ENCODE measurements at places on chromosomes 5 and 9.

GRCh38 chr9:106829666-106830408 is 33.1 kb upstream of the ZNF462 start:
- DNase-seq, result no peak

GRCh38 chr9:114163517-114163951 is 8.2 kb downstream of the COL27A1 start:
- DNase-seq, result no peak

DNA sequence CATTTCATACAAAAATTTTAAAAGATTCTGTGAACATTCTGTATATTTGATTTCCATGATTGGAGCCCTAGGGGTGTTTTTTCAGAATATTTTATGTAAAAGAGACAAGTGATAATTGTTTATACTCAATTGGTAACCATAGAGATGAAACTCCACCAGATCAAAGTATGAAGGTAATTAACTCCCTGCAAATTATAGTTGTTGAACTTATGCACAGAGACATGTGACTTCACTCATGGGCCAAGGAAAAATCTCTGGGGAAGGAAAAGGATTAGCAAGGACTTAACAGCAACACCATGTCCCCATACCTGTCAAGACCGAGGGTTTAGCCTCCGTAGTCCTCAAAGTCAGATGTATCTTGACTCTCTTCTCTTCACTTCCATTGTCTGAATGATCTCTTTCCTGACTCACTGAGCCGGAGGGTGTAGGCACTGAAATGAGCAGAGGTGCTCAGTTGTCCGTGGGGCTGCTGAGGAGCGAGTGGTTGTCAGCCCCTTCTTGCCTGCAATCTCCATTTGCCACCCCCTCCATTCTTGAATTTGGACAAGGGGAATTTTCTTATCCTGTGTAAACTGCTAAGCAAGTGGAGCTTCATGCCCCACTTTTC is 17.5 kb upstream of the CXCL14 start:
- DNase-seq, result no peak

DNA sequence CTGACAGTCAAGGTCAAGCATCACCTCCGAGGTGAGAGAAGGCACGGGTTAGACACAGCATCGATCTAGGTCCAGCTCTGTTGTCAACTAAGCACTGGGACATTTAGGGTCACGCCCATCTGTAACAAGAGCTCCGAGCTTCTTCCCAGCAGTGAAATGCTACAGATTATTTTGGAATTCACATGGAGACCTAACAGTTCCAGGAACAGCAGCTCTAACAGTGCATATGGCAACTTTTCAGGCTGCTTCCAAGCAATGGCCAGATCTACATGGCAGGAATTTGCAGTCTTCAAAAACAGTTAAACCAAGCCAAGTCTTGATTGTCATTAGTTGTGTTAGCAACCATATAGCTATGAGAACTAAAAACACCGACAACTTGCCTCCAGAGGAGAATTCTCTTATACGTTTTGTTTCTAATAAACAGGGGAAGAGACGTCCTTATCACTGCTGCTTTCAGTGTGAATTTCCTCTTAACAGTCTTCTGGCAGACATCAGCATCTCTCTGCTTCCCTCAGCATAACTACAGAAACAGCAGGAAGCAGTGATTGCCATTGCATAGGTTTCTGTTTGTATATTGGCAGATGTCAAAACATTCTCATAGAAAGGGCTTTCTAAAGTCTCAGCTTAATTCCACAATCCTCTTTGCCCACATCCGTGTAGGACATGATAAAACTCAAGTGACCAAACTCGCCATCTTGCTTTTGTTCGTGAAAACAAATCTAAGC is 242.1 kb upstream of the DAPK1 start:
- DNase-seq, result no peak

DNA sequence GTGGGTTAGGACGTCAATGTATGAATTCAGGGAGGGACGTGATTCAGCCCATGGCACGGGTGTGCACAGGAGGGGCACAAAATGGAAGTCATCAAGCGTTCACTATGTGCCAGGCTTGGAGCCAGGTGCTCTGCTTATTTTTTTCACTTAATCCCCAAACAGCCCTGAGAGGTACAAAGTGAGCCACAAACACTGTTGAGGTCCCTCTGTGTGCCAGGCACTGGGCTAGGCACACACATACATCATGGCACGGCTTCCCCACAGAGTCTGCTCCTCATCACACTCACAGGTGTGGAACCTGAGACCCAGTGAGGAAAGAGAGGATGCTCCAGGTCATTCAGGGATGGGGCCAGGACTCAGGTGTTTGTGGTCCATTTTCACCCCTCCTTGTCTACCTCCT is 68.1 kb downstream of the GALNT12 start:
- no peak for DNase-seq

GRCh38 chr5:65828022-65828896 is 98.1 kb upstream of the ERBIN start:
- no peak for DNase-seq

- DNase-seq, result no peak
These were observed 30.0 kb downstream of the ZNF366 start for GRCh38 chr5:72477176-72477575.

DNA sequence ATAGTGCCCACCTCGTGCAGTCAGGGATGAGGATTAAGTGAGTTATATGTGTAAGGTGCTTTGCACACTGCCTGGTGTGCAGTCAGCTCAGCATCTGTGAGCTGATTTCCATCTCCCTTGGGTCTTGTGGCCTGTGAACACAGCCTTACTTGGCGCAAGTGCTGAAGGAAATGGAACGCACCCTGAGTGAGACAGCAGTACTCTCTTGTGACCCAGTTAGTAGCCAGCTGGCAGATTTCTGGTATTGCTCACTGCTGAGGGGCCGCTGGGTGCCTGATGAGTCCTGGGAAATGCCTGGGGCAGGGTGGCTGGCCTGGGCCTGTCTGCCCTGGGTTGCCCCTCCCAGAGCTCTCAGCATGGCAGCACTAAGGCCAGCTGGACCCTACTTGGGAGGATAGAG is 90.9 kb upstream of the BOD1 start:
- DNase-seq, result no peak

DNA sequence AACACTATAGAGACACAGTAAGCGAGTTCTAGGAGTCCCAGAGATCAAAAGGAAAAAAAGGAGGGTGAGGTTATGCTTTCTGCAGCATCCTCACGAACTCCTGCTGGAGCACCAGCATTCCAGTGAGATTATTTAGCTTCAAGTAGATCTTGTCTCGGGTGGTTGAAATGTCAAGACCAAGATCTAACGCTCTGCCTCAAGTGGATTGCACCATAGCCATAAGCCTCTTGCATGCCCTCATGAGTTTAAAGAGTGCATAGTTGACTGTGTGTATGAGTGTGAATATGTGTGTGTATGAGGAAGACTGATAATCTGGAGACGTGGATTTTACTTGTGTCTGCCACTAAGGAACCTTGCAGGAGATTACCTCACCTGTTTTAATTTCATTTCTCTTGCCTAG is 335.3 kb upstream of the ADAMTSL1 start:
- DNase-seq, result no peak

DNA sequence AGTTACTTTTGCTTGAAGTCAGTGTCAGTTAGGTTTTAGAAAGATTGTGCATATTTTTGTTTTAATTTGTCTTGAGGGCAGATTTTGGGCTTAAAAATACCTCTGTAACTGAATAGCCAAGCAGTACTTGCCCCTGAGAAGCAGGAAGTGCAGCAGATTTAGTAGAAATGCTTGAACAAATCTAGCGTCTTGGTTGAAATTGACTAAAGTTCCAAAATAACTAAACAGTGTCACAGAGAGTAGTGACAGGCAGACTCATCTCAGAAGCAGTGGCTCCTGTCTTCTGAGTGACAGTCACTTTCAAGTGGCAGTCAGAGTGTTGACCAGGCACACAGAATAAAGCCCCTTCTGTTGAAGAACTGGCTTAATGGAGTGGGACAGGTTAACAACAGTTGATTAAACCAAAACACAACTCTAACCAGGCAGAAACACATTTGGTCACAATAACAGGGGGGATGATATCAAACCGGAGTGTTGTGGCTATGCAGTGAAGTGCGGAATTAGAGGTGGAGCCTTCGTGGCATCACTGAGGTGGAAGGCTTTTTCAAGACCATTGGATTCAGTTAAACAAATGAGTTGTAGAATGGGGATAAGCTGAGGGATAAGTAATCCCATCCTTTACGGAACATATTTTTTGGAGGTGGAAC is 29.1 kb downstream of the TRIO start:
- DNase-seq, result no peak

DNA sequence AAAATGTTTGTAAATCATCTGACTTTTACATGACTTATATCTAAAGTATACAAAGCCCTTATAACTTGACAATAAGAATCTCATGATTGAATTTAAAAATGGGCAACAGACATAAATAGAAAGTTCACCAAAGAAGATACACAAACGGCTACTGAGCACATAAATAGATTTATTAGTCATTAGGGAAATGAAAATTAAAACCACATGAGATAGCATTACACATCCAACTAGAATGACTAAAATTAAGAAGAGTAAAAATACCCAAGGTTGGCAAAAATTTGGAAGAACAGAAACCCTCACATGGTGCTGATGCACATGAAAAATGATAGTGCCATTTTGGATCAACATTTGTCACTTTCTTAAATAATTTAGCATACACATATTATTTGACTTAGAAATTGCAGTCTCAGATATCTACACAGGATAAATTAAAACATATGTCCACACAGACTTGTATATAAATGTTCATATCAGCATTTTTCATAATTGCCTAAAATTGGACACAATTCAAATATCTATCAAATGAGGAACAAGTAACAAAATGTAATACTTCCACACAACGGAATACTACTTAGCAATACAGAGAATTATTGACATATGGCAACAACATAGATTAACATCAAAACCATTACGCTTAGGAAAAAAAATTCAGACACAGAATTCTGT is 359.1 kb upstream of the DAB2 start:
- DNase-seq, result no peak

- DNase-seq, result no peak
These were observed 28.2 kb downstream of the DBH start for GRCh38 chr9:133664173-133665050.

GRCh38 chr5:134446938-134447337 is 35.3 kb upstream of the CDKN2AIPNL start:
- no peak for DNase-seq

- DNase-seq, result no peak
These were observed 613.6 kb upstream of the KLF4 start for GRCh38 chr9:108103046-108103693.

All from stimulated activated CD4-positive, alpha-beta T cell treated with anti-CD3 and anti-CD28 coated beads, Interleukin-1b, Interleukin-23, amount 100 ng/mL, for 1 hour (primary cell).